Activated CD8-positive, alpha-beta memory T cell treated with anti-CD3 and anti-CD28 coated beads for 1 hour (primary cell): ENCODE measurements at places on chromosomes 1 and 21.

DNA sequence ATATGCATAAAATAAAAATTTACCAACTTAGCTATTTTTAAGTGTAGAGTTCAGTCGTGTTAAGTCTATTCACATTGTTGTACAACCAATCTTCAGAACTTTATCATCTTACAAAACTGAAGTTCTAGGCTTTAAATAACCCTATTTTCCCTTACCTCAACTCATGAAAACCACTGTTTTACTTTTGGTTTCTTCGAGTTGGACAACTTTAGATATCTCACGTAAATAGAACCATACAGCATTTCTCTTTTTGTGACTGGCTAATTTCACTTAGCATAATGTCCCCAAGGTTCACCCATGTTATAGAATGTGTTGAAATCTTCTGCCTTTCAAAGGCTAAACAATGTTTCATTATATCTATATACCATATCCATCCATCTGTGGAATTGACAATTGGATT is 819.0 kb upstream of the ADGRL4 start:
- no peak for DNase-seq

DNA sequence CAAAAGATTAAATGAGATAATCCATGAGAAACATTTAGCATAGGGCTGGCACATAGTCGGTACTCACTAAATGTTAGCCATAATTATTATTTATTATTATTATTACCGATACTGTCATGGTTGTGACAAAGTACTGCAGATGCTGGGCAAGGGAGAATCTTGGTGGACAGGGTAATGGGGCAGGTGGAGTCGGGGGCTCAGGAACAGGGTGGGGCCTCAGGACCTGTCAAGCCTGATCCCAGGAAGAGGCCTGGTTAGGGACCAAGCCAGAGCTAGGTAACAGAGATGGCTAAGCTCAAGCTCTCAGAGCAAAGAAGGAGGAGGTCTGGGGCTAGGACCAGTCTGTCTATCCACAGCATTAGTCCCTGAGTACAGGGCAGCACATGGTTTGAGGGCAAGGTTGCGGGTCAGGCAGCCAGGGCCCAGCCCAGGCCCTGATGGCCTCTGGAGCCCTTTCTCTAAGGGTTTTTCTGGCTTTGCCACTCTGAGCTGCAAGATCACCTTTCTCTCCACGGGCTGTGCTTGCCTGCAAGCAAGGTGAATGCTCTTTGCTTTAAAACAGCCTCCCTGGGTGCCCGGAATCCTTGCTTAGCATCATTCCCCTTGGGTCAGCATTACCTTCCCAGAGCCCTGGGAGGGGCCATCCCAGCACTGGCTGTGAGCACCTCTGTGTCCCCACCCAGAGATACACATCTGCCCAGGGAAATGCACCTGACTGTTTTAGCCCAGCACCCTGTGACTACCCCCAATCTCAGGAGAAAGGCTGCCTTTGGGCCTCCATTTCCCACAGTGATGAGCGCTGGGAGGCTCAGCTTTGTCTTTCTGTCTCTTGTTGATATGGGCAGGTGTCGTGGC is 572.0 kb downstream of the PTPRU start:
- DNase-seq = no peak

DNA sequence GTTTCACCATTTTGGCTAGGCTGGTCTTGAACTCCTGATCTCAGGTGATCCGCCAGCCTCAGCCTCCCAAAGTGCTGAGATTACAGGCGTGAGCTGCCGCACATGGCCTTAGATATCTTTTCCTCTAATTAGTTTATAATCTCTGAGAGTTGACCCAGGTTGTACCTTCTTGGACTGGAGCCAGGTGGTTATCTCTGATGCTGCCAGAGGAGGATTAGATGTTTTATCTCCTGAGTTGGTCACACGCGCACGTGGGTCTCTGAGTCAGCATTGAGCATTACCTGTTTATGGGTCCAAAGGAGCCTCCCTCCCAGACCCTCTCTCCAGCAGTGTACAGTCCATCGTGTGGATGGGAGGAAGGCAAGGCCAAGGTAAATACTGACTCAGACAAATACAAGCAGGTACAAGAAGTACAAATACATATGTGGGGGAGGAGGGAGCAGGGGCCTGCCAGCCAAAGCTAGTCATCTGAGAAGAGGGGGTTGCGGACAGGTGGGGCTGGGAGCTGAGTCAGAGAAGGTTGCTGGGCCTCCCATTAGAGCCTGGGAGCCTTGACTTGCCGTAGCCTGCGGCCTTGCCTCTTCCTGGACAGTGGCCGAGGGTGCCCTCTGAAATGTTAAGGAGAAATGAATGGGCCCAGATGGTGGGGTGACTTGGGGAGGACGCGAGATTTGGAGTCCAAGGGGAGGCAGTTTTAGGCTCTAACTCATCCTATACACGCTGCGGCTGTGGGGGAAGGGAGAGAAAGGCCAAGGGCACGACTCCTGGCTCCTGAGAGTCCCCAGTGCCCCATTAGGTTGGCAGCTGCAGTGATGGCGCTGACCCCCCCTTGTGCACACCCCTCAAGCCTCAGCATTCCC is 13.1 kb downstream of the IL6R start:
- DNase-seq = no peak

DNA sequence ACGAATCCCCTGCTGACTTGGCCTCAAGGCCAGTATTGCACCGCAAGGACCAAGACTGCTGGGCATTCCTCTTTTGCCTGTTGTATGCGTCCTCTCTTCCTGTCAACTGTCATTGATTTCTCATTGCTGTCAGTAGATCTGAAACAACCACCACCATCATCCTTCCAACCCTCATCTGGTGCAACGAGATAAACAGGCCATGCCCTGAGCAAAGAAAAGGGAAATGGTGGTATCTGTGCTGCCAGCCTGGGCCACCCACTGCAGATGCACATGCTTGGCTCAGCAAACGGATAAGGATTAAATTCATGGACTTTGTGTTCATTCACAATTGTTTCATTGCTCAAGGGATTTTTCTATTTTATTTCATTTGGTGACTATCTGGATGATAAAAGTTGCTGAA is 13.6 kb downstream of the OXCT2 start:
- no peak for DNase-seq

DNA sequence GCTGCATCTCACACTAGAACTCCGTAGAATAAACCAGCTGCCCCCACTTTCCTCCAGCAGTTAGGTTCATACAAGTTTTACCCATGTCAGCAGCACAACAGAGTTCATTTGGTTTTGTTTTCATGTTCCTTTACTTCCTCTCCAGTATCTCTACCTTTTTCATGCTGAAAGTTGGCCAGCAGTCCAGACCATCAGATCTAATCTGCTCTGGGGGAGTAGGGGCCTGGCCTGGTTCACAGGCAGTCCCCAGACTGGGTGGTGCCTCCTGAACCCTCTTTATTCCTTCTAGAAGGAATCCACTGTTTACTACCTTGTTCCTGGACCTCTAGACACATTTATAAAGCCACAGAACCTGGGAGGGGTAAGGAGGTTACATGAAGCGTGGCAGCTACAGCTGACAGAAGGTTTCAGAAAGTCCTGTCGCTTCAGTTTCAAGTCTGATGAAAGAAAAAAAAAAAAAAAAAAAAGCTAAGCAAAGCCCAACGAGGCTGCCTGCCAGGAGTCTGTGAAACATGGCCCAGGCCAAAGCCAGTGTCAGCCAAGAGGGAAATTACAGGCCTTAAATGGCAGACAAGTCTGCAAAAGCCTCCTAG is 184.6 kb upstream of the JUN start:
- no peak for DNase-seq

DNA sequence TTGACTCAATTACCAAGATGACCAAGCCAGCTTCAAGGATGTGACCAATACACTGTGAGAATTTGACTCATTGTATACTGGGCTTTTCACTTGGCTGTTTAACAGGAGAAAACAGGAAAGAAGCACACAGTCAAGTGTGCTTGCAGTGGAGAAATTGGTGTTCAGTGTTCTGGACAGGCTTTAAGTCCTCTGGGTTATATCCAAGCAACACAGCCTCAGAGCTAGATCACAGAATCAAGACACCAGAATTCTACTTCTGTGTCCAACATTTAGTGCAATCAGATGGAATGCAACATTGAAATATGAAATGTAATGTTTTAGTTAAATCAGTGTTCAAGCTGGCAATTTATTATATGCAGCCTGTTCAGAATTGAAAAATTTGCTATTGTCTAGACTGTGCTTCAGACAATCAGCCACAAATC is 694.4 kb downstream of the LTN1 start:
- DNase-seq = no peak

- DNase-seq = no peak
These were observed 1.1 kb upstream of the KCNT2 start for GRCh38 chr1:196609370-196609737.

GRCh38 chr1:117644696-117645311 is 39.0 kb downstream of the TENT5C start:
- DNase-seq = no peak

GRCh38 chr1:66931590-66931989 is 6.8 kb downstream of the MIER1 start:
- no peak for DNase-seq

DNA sequence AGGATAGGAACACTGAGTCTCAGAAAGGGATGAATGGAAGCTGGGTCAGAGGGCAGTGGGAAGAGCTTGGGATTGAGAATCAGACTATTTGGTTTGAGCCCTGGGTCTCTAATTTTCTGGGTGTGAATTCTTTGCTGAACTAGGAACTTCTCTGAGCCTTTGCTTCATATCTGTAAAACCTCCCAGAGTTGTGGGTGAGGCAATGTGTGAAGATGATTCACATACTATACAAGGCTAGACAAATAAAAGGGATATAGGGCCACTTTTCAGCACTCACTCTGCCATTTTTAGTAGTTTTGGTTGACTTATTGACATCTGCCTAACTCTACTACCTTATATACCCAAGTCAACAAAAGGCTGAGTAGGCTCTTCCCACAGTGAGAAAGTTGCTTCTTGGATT is 77.7 kb upstream of the JUN start:
- no peak for DNase-seq

GRCh38 chr1:19472174-19472573 is 13.2 kb downstream of the CAPZB start:
- DNase-seq = no peak

GRCh38 chr1:245411245-245412036 is 256.7 kb downstream of the KIF26B start:
- no peak for DNase-seq

GRCh38 chr1:56416495-56416894 is 162.9 kb downstream of the PLPP3 start:
- DNase-seq = no peak

DNA sequence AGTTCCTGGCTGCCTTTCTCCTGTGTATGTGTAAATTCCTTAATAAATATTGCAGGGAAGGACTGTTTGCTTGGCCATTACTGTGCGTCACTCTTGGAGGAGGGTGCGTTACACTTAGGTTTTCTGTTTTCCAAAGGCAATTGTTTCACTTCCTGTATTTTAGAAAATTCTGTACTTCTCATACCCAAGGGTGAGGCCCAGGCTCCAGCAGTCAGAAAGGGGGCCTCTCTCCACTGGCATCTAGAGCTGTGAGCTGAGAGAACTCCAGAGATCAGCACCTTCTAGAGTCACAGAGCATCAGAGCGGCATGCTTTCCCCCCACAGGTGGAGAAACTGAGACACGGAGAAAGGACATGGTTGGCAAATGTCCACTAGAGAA is 27.0 kb upstream of the ZFP69B start:
- DNase-seq = no peak

DNA sequence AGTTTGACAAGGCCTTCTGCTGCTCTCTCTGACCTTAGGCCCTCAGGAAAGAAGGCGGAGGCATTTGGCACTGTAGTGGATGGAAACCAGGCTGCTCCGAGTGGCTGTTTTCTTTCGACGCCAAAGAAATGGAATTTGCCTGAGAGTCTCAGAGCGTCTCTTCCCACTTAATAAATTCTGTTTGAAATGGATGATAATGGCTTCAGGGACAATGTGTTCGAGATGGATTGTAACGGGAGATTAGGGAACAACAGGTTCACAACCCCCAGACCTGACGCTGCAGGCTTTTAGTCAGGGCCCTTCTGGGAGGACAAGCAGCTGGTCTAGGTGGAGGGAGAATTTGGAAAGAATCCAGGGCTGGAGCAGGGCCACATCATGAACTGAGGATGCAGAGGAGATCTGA is 58.6 kb downstream of the TLR5 start:
- DNase-seq = no peak
